NCI-H1694 (cell line): ENCODE measurements at places on chromosomes 3 and 15.

- no peak for DNase-seq
These were observed 88.6 kb downstream of the LRIG1 start for GRCh38 chr3:66411961-66412887.

- DNase-seq = no peak
These were observed 95.1 kb downstream of the LRIG1 start for GRCh38 chr3:66405701-66406091.

GRCh38 chr3:149509526-149509925 is 35.0 kb downstream of the TM4SF4 start:
- no peak for DNase-seq

- DNase-seq = no peak
These were observed 240.0 kb downstream of the MBNL1 start for GRCh38 chr3:152508705-152509104.

DNA sequence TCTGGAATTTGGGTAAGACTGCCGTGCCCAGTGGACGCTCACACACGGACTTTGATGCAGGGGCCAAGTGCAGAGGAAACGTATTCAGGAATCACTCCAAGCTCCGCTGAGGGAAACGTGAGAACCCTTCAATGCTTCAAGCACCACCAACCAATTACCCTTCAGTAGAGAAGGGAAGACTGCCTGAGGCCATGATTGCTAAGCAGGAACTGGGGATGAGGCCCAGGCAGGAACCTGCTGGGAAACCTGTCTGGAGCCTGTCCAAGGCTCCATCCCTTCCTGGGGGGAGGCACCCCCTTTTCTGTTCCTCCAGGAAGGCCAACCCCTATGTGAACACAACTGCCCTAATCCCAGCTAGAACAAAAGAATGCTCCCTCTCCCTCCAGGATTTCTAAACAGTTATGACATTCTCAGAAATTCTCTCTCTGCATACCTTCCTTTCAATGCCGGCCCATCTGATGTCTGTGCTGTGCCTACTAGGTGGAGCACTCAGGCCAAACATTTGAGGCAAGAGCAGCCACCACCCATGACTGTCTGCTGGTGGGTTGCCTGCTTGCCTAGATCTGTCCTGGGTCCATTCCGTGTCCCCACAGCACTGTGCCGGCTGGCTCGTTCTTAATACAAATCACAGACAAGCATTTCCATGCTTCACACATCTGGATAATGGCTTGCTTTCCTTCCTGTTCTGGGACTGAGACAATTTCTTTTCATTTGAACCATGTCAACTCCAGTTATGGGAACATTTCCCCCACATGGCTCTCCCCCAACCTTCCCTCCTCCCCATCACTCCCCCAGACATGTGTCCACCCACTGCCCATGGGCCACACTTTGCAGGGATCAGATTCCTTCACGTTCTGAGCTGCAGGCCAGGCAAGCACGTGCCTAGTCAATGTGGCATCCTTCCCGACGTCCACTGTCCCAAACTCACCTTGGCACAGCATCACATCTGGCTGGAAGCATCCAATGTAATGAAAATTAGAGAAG is 149.4 kb downstream of the ADAMTS17 start:
- no peak for DNase-seq

DNA sequence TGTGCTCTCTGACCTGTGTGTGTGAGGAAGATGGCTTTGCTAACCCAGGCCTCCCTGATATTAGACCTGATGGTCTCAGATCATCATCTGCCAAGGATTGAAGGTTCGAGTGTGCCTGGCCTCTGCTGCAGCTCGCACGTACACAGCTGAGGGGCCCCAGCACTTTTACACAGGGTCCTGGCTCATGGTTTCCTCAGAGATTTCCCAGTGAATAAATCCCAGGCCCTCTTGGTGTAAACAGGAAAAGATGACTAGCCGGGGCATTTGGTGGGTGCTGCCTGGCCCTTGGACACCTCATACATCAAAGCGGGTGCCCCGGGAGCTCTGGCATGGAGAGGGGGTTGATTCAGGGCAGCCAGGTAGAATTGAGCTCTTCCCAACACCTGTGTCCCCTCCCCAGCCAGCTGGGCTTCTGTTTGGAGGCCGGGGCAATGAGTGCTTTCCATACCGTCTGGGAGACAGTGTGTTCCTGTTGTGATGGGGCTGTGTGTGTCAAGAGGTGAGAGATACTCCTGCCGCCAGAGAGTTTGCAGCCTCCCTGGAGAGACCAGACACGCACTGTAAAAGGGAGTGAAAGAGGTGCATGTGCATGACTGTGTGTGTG is 72.5 kb upstream of the TLE3 start:
- no peak for DNase-seq

- DNase-seq = no peak
These were observed 6.0 kb downstream of the C3orf62 start for GRCh38 chr3:49271047-49271446.

GRCh38 chr3:48832684-48833083 is 15.0 kb downstream of the PRKAR2A start:
- DNase-seq = no peak

DNA sequence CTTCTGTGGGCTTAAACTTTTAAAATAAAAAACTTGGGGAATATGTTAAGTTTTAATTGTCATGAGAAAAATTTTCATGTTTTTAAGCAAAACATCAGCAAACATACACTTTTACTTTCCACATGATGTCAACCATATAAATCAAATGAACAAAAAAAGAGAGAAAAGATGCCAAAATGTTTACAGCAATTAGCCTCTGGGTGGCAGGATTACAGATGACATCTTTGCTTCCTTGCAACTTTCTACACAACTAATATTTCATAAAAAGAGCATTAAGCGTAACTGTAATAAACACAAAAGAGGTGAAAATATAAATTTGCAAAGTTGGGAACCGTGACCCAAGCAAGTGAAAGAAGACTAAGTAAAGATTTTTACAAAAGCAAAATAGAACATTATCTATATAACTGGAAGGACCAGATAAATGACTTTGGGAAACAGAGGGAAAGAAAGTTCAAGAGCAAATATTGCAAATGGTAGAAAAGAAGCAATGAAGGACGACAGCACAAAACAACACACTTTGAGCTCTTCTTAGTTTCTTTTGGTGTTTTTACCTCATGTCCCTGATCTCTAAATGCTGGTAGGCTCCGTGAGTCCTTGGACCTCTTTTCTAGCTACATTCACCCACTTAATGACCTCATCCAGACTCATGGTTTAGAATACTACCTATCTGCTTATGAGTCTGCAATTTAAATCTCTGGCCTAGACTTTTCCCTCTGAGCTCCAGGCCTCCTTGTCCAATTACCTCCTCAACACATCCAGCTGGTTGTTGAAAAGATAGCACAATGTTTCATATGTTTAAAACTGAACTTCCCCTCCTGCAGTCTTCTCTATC is 9.4 kb downstream of the TP53BP1 start:
- no peak for DNase-seq

GRCh38 chr15:62883938-62884479 is 158.5 kb upstream of the TPM1 start:
- no peak for DNase-seq

DNA sequence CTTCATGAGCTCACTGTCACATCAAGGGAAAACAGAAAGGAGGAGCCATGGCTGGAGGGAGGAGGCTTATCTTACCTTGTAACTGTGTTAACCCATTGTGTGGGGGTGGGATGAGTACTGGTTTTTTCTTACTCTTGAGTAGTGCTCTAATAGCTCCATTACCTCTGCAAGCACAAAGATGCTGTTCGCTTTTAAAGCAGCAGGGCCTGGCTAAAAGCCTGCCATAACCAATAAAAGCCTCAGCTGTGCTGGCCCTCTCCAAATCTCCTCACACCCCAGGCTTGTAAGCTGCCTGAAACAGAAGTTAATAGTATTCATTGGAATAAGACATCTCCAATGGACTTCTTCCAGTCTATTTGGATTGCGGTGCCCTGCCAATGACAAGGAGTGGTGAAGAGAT is 544.1 kb downstream of the TUSC7 start:
- no peak for DNase-seq

GRCh38 chr3:12463686-12464085 is 20.6 kb upstream of the TSEN2 start:
- no peak for DNase-seq

GRCh38 chr3:167716920-167717319 is 17.8 kb downstream of the PDCD10 start:
- no peak for DNase-seq

- no peak for DNase-seq
These were observed 692.9 kb downstream of the ZPLD1 start for GRCh38 chr3:103127737-103128136.

- DNase-seq = no peak
These were observed 137.8 kb downstream of the GABRB3 start for GRCh38 chr15:26635105-26635504.

GRCh38 chr15:45812200-45812599 is 177.4 kb downstream of the SQOR start:
- DNase-seq = no peak

- no peak for DNase-seq
These were observed 78.8 kb downstream of the SLC7A14 start for GRCh38 chr3:170507063-170507462.

DNA sequence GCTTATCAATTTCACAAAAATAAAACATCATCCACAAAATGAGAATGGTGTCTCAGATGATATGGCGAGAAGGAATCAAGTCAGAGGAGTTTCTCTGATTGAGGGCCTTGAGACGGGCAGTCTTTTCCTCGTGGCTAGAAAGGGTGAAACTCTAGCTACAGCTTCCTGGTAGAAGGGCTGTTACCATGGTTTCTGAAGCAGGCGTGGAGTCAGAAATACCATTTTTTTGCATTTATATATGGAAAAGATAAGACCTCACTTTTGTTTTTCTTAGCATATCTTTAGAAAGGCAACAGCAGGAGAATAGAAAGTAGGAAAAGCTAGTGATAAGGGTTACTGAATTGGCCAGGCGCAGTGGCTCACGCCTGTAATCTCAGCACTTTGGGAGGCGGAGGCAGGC is 17.3 kb upstream of the SAMD7 start:
- no peak for DNase-seq

DNA sequence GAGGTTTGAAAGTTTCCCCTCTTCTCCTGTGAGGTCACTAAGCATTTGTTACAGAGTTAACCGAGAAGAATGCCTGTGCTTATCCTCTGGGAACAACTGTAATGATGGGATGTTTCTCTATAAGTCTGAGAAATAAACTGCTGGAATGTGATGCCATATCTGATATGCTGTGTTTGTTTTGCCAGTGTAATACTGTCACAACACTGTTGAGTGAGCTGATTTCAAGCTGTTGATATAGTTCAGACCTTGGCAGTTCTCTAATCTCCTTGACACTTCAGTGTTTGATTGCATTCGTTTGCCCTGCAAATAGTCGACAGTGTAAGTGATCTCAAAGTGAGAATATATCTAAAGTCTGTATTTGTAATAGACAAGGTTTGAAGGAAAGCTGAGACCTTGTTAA is 73.3 kb downstream of the PTPRG start:
- DNase-seq = no peak

GRCh38 chr15:61935493-61935892 is 124.8 kb downstream of the VPS13C start:
- DNase-seq = no peak

GRCh38 chr3:76065964-76066363 is 280.6 kb upstream of the ZNF717 start:
- no peak for DNase-seq

DNA sequence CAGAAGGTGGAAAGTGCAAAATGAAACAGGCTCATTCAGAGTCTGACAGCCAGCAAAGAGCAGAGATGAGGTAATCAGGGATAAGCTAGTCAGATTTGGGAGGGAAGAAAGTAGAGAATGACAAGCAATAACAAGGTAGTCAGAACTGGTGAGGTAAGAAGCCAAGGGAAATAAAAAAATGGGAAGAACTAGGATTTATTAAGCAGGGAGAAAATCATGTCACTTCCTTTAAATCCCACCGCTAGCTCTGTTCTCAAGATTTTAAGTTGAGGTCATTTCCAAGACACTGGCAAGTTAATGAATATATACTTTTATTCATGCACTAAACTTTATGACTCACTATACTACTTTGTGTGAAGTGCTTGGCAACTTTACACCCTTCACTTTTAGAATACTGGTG is 1106.8 kb downstream of the IGSF11 start:
- no peak for DNase-seq

DNA sequence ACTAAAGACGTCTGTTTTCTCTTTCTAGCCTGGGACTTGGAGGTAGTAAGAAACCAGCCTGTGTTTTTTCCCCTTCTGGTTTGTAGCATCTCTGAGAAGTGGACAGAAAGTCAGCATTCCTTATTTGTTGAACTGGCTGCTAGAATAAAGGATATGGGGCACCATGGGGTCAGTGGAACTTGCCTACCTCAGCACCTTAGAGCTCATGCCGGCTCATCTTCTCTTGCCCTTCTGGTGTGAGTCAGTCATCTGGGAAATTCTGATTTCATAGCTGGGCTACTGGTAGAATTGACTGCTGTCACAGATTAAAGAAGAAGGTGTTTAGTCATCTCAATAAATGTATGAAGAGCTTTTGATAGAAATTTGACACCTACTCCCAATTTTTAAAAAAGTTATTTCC is 202.7 kb upstream of the TOPAZ1 start:
- DNase-seq = no peak

DNA sequence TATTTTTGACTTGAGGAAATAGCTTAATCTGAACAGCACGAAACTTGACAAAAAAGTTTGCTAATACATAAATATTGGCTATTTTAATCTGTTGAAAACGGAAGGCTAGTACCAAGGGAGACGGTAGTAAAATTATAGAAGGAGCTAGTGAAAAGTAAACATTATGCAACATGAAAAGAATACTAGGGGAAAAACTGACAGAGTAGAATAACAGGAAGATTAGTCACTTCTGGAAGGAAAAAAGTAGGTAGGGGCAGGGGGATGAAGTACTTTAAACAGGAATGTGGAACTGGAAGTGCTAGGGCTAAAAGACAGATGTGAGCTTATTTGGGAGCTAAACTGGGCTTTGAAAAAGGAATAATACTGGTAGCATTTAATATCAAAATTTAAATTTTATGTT is 60.1 kb downstream of the MBNL1 start:
- DNase-seq = no peak

DNA sequence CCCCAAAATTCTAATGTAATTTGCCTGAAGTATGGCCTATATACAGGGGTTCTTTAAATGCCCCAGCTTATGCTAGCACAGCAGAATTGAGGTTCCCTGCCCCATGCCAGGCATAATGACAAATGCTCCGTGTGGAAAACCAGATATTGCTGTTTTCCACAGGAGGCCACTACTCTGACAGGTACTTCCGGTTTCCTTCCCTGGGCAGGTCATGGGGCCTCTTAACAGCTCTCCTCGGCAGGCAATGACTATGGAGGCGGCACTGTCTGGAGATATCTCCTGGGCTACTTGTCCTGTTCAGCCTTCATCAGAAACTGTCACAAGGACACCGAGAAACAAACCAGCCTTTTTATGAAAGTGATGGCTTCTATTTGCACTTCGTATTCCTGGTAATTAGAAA is 54.8 kb downstream of the SLC7A14 start:
- no peak for DNase-seq

DNA sequence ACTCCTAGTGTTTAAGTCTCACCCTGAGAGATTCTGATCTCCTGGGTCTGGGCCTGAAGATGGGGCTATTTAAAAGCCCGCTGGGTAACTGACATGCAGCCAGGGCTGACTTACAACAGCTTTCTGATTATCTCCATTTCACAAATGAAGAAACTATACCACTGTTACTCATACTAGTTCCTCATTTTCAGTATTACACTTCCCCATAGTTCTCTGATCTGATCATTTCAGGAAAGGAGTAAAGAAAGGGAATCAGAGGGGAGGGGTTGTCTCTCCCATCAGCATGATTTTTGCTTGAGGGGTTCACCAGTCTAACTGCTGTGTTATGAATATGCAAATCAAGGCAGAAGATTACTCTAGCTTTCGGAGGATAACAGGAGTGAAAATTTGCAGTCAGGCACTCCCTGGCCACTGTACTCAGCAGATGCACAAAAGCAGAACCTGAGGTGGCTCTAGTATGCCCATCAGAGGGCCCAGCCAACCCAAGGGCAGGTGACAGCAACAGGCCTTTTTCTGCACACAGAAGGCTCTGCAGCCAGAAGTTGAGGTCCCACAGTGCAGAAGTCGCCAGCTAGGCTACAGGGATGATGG is 59.4 kb downstream of the DAPK2 start:
- DNase-seq = no peak
